ENCODE measurements at places on chromosomes 11 and 22. TPM values are rescaled to one million over a fixed set of nuclear protein-coding genes. Genes with fewer than 3 reads are reported as not detected.

The MFRP gene
- not detected for total RNA-seq

GRCh38 chr11:64165842-64166635 lies at the start of gene MACROD1:
TSS of gene MACROD1 (minus strand) at chr11:64166113. CDS start at chr11:64165994, 119 bp downstream.
- DNase-seq = peak; percentile 95

GRCh38 chr11:33874910-33875490 lies 16.9 kb downstream of the LMO2 start:
- DNase-seq = no peak

The APLNR gene
- total RNA-seq = 0.32 TPM

DNA sequence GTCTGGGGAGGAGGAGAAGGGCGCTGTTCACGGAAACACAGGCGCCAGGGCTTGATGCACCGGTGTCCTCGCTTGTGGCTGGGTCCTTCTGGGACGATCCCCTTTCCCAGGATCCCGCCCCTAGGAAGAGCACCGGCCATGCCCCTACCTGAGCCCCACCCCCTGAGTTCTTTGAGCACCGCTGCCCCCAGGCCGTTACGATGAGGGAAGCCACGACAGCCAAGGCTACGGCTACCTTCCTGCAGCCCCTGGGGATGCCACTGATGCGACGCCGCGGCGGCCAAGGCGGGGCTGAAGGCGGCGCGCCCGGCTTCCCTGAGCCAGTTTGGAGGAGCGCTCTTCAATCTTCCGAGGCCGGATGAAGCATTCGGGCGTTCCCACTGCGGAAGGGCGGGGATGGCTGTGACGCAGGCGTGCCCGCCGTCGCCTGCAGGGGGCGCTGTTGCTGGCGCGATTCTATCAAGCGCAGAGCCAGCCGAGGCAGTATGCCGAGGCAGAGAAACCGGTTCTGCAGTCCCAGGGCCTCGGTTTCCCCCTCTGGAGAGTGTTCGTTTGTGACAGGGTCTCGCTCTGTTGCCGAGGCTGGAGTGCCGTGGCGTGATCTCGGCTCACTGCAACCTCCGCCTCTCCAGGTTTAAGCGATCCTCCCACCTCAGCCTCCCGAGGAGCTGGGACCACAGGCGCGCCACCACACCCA lies 9.7 kb upstream of the NEFH start:
- no peak for DNase-seq

GRCh38 chr11:32154275-32154674 lies 63.4 kb downstream of the RCN1 start:
- DNase-seq = no peak

DNA sequence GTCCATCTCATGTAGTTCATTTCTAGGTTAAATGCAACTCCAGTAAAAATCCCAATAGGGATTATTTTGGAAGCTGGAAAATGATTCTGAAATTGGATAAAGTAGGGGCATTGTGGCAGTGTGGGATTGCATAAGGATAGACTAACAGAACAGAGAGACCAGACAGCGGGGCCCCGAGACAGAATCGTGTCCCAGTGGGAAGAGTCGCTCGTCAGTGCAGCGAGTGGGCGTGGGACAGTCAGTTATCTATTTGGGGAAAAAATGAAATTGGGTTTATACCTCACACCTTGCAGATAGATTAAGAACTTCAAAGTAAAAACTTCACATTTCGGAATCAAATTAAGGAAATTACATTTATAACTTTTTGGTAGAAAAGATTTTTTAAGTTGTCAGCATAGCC lies 10.6 kb downstream of the SART1 start:
- DNase-seq = no peak

The LARGE2 gene
- not detected for total RNA-seq

The OR8B3 gene
- total RNA-seq = not detected

DNA sequence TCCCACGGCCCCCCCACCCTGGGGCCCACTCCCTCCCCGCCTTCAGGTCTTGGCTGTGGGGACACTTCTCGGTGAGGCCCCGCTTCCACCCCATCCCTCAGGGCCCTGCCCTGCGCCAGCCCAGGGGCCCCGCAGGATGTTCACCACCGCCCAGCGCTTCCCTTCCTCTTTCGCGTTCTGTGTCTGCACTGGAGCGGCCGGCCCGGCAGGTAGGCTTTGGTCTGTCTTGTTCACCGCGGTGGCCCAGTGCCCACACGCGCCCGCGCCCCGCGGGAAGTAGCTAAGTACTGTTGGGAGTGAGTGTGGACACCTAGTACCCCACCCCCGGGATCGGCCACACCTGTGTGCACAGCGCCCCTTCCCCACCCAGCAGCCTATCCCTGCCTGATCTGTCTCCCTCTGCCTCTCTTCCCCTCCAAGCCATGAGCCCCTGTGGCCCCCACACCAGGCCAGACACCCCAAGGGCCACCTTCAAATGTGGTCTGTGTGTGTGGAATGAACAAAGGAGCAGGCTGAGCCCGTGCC lies 85.4 kb downstream of the WNT7B start:
- DNase-seq = no peak

DNA sequence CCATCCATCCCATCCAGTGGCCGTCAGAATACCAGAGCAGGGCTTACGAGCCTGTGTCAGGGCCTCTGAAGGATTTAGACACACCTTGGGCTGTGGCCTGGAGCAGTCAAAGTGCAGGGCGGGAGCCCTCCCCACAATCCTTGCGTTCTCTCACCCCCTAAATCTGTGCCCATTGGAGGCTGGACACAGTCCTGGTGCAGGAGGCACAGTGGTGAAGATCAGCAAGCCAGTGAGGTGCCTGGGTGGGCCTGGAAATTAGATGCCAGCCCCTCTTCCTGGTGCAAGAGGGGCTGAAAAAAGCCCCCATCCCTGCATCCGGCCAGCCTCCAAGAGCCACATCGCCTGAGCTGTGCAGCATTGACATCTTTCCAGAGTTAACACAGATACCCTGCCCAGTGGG lies 1045.8 kb downstream of the TBC1D22A start:
- no peak for DNase-seq

GRCh38 chr11:104432981-104433380 lies 269.0 kb upstream of the PDGFD start:
- no peak for DNase-seq

- DNase-seq = no peak
Observed at GRCh38 chr11:1854132-1854948, 1.5 kb downstream of the LSP1 start.

The SCGB1A1 gene
- total RNA-seq = not detected

The ARAP1 gene
- 18.3 TPM for total RNA-seq

The APOL5 gene
- 0.29 TPM for total RNA-seq

GRCh38 chr22:50129121-50129736 lies 39.4 kb downstream of the MOV10L1 start:
- no peak for DNase-seq

The RBFOX2 gene
- total RNA-seq = 27.8 TPM

The BIK gene
- total RNA-seq = not detected

The SCGB1D2 gene
- not detected for total RNA-seq

The SLC25A45 gene
- total RNA-seq = 5.5 TPM

The OR5B3 gene
- not detected for total RNA-seq

DNA sequence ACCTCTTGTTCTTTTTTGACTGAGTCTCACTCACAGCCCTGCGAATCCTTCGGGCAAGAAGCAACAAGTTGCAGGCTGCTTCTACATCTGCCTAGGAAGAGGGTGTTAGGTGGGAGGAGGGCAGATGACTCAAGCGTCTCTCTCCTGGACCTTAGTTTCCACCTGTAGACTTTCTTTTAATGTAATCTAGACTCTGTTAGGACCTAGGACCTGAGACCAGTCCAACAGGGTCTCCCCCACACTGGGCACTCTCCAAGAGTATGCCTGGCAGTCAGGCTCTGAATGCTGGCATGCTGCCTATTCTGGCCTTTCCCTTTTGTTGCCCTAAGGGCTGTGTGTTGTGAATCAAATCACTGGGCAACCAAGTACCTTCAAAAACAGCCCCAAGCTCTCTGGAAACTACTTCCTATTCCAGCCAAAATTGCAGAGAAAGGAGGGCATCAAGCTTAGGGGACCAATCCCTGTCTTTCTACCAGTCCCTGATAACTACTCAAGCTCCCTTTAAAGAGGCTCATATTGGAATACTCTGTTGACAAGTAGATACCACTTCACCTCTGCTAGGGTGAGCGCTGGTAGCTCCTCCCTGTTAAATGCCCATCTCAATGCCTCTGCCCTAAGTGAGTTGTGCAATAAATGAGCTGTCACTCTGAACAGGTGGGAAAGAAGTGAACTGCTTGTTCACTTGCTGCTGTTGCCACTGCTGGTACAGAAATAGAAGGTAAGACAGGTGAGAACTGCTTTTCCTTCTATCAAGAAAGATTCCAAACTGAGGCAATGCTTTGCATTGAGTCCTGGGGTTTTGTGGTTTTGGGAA lies at the start of gene BBOX1:
TSS of gene BBOX1 (plus strand) at position 514 of the 814 bp plus-strand sequence. CDS start 14,616 bp downstream, outside the sequence.
- no peak for DNase-seq

DNA sequence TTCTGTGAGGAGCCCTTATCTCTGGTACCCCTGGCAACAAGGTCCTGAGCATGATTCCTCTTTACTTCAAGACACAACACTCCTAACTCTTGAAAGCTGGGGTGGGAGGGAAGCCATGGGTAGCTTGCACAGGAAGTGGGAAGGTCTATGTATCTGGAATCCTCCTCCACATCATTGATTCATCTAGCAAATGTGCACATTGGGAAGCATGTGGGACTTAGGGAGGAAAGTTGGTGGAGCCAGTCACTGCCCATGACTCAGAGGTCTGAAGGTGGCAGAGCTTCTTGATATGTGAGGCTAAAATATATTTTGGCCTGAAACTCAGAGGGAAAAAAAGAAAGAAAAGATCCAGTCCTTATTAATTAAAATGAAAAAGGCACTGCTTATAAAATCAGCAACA lies 1000.9 kb downstream of the DLG2 start:
- DNase-seq = no peak

DNA sequence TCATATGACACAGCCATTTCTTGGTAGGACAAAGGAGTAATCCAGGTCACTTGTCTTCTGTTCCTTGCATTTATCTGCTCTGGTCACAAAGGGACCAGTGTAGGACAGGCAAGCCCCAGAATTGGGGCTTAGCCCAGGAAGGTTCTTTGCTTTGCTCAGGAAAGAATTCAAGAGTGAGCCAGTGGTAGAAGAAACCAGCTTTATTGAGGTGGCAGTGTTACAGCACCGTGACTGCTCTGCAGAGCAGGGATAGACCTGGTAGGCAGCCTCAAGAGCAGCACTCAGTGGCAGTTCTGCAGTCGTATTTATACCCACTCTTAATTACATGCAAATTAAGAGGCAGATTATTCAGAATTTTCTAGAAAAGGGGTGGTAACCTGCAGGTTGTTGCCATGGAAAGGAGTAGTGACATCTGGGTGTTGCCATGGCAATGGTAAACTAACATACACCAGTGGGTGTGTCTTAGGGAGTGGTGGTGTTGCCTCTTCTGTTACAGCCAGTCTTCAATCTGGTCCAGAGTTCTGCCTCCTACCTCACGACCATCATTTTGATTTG lies 84.9 kb upstream of the RAB1B start:
- DNase-seq = no peak

The KCNA4 gene
- total RNA-seq = not detected

The CHRM4 gene
- not detected for total RNA-seq

The CLCF1 gene
- 0.25 TPM for total RNA-seq

- no peak for DNase-seq
Observed at GRCh38 chr22:17924735-17925364, 99.5 kb downstream of the MICAL3 start.

DNA sequence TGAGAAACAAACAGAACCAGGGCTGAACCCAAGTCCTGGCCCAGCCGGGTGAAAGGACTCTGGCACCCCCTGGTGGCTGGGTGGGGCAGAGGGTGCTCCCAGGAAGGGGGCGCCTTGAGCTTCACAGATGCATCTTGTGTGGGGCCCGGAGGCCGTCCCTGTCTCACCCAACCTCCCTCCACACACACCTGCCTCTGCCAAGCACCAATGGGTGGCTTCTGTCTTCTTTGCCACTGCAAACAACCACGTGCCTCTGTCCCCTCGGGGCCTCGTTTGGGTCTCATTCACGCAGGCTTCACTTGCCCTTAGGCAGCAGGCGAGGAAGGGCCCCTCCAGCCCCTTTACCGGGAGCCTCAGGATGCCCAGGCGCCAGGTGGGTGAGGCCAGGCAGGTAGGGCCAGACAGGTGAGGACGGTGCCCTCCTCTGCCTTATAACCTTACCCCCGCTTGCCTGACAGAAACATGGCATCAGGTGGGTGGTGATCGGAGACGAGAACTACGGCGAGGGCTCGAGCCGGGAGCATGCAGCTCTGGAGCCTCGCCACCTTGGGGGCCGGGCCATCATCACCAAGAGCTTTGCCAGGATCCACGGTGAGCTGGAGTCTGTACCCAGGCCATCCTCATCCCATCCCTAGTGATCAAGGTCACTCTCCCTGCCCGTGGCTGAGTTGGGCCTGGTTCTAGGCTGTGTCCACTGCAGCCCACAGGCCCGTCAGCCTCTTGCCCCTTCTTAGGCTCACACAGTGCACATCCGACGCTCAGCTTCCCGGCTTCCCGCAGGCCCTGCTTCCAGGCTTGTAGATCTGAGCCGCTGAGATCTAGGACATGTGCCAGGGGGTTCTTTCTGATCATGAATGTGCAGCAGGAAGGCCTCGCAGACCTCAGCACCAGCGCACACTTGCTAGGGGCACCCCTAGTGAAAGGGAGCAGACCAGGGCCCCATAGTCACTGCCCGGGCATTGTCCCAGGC lies 17.2 kb downstream of the POLR3H start:
- no peak for DNase-seq

DNA sequence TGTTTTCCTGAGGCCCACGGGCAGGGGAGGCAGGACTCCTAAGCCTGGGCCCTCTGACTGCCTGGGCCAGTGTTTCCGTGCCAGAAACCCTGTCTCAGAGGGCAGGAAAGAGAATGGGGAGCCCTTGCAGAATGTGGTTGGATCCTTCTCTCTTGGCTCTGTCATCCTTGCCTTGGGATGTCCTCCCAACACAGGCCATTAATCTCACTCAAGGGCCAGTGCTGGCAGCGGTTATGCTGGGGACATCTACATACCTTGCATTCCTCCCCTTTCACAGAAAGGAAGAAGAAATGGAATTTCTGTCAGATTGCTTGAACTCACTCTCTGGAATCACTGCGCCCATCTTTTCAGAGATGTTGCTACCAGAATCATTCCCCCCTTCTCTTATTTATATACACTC lies 296.9 kb downstream of the KIRREL3 start:
- DNase-seq = no peak

DNA sequence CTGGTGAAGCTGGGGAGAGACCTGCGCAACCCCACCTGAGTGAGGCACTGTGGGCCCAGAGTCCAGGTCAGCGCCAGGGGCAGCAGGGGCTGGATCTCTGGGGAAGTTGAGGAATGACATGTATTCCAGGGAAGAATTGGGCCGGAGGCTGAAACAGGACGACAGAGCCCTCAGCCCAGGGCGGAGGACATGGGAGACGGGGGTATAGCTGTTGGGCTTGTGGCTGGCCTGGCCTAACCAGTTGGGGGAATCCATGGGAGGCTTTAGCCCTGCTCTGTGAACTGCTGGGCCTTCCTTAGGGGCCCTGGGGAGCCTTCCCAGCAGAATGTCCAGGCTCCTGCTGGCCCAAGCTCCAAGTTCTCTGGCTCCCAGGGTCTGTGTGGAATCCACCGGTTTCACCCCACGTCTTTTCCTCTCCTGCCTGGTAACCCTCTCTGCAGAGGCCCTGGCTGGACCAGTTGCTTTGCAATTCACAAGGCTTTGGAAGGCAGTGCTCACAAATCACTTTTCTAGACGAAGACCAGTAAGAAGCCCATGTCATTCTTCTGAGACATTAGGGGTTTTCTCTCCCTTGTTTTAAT lies 50.4 kb upstream of the KCNQ1OT1 start:
- DNase-seq = no peak

GRCh38 chr11:75433443-75433842 lies 440 bp upstream of the KLHL35 start:
- no peak for DNase-seq

The THAP7 gene
- 56.1 TPM for total RNA-seq

The CATSPERZ gene
- not detected for total RNA-seq

Data from gastrocnemius medialis (tissue), 4 donors.